Tibial artery (tissue), 4 donors: ENCODE measurements at places on chromosomes 16 and 17.
A peak's percentile ranks its signal among the peaks of the same experiment; 100 is the strongest.

DNA sequence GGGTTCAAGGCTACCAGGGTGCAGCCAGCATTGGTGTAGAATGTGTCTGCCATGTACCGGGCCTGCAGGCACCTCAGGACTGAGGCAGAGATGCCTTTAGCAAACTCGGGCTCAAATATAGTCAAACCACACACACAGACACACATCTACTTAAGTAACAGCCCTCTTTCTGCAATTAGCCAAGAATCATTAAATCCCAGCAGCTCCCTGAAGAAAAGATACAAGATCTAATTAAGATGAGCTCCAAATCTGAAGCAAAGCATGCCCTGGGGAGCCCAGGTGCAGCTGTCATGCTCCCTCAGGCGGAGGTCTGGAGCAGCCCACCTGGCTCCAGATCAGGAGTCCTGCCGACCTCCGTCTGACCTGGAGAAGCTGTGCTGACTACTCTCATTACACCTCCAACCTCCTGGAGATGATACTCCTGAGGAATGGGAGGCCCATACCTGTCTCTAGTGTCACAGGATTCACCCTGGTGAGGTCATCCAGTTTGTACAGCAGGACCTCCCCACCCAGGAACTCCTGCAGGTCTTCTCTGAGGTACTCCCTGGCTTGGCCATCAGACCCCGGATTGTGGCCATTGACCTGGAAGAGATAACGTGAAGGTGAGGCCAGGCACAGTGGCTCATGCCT is 6.9 kb downstream of the MYO19 start:
- no peak for DNase-seq

- DNase-seq: no peak
Measured at GRCh38 chr17:55629995-55630394, 92.7 kb downstream of the TMEM100 start.

- no peak for DNase-seq
Measured at GRCh38 chr17:48131216-48131824, 23.8 kb downstream of the SNX11 start.

- DNase-seq: no peak
Measured at GRCh38 chr17:4313221-4314114, 49.7 kb upstream of the ANKFY1 start.

GRCh38 chr16:72989579-72990551 is 58.1 kb downstream of the ZFHX3 start:
- peak; percentile 96 for DNase-seq

DNA sequence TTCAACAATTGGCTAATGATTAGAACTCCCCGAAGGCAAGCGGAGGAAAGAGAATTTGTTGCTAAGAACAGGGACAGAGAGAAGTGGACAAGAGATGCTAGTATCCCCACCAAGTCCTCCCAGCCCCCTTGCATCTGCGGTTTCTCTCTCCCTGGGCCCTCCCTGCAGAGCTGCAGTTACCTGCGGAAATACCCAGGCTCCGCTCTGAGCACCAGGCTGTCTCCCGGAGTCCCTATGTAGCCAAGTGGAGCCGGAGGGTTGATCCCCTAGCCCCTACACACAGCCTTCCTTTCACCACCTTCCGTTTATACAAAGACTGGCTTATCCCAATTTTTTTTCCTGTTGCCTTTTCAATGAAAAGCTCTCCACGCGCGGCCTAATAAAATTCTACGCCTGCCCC is 834.4 kb downstream of the KCNJ2 start:
- DNase-seq: no peak

GRCh38 chr17:77746393-77746792 is 212.1 kb upstream of the TNRC6C start:
- peak; percentile 34 for DNase-seq

GRCh38 chr17:37373530-37374159 is 2.1 kb upstream of the C17orf78 start:
- DNase-seq: peak; percentile 73

- DNase-seq: no peak
Measured at GRCh38 chr16:68750193-68750695, 13.2 kb downstream of the CDH1 start.

- DNase-seq: no peak
Measured at GRCh38 chr17:71792966-71793365, 327.9 kb upstream of the SOX9 start.

DNA sequence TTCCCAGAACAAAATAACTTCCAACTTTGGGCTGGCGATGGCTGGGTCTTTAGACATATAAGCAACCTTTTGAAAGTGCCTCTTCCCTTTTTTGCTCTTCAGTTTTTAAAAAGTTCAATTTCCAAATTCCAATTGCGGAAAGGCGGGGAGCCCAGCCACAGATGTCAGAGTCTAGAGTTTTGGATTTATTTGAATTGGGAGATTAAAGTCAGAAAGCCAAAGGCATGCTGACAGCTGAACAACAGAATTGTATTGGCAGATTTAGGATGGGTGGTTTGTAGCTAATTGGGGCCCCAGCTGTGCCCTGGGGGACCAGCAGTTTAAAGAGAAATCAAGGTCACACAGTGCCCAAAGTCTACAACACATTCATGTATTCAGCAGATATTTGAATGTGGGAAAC is 10.5 kb downstream of the YPEL2 start:
- no peak for DNase-seq

GRCh38 chr17:4261452-4261851 is 2.3 kb downstream of the ANKFY1 start:
- no peak for DNase-seq

DNA sequence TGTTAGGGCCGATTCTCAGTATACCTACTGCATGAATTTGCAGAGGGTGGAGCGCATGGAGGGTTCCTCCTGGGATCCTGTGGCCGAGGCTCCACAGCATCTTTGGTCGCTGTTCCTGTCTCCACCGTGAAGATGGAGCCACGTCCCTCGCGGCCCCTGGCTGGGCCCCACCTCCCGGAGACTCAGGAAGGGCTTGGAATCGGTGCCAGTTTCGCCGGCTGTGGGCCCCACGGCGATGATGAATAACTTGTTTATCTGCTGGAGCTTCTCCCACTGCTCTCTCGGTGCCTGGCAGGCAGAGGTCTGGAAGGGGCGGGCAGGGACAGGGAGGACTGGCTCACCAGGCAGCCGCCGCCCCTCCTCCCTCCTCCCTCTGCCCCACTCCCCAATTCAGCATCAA is 8.1 kb downstream of the SLC5A11 start:
- peak; percentile 62 for DNase-seq

DNA sequence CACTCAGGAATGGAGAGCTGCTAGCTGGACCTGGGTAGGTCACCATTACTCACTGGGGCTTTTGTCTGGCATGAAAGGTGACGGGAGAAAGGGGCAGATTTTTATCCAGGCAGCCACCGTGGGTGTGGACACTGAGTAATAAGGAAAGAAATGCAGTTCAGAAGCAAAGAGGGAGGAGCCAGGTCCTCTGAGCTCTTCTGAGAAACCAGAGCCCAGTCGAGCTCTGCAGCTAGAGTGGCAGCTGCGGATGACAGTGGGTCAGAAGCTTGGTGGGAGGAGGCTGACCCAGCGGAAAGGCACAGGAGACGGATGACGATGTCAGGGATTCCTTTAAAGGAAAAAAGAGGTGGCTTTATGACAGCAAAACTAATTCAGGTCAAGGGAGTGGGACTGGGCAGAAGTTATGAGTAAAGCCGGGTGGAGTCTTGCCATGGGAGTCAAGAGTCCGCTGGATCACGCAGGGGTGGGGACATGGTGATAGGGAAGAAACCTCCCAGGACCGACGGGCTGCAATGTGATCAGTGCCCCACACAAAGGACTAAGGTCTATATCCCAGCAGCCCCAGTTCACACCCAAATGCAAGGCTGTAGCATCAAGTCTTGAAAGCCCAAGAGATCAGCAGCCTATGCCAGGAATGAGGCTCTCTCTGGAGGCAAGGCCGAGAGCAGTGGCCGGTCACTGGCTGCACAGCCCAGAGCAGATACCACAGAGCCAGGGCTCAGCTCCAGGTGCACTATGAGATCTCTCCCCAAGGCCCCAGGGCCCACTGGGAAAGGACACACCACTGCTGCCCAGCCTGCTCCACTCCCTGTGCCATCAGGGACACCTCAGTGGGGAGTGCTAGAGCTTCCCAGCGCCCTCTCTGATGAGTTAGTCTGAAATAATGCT is 6.3 kb upstream of the MNT start:
- peak; percentile 95 for DNase-seq

GRCh38 chr17:30476726-30477082 is 504 bp upstream of the GOSR1 start:
- no peak for DNase-seq

DNA sequence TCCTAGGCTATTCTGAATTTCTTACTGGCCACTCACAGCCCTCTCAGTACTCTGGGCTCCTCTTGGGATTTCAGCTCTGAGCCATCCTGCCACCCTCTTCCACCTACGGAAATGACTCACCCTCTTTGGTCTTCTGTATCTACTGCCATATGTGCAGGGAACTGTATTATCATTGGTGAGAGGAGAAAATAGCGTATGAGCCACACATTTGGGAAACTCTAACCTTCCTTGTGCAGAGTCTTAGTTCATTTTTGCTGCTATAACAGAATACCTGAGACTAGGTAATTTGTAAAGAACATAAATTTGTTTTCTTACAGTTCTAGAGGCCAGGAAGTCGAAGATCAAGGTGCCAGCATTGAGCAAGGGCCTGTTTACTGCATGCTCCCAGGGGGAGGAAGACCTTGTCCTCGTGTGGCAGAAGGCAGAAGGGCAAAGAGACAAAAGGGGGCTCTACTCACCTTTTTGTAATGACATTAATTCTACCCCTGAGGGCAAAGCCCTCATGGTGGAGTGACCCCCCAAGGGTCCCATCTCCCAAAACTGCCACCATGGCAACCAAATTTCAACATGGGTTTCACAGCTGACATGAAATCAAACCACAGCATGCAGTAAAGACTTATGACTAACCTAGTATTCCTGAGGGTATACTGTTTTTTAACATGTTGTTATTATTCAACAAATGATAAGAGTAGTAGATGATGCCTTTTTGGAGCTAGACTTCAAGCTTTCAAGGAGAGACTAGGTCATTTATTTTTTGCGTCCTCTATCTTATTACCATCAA is 191.8 kb downstream of the PRKCA start:
- DNase-seq: no peak

- no peak for DNase-seq
Measured at GRCh38 chr16:49644145-49644463, 211.8 kb downstream of the ZNF423 start.

DNA sequence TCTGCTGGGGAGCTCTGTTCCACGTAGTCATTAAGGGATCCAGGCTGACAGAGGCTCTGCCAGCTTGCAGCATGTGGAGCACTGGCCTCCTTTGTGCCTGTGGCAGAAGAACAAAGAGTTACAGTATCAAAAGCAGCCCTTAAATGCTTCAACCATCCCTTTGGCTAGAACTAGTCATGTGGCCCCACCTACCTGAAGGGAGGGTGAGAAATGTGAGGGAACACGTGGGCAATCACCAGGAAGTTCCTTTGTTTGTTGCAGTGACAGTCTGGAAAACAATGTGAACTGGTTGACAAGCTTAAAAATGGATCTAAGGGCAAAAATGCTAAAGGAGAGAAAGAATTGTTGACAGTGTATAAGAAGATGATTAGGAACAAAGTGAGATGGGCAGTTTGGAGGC is 290.4 kb upstream of the HSBP1 start:
- DNase-seq: no peak

GRCh38 chr16:65121870-65122723 is at the start of gene CDH11:
CDH11 (minus strand) TSS chr16:65122063; CDS start chr16:65004869, 117,194 bp downstream.
- peak; percentile 83 for DNase-seq

DNA sequence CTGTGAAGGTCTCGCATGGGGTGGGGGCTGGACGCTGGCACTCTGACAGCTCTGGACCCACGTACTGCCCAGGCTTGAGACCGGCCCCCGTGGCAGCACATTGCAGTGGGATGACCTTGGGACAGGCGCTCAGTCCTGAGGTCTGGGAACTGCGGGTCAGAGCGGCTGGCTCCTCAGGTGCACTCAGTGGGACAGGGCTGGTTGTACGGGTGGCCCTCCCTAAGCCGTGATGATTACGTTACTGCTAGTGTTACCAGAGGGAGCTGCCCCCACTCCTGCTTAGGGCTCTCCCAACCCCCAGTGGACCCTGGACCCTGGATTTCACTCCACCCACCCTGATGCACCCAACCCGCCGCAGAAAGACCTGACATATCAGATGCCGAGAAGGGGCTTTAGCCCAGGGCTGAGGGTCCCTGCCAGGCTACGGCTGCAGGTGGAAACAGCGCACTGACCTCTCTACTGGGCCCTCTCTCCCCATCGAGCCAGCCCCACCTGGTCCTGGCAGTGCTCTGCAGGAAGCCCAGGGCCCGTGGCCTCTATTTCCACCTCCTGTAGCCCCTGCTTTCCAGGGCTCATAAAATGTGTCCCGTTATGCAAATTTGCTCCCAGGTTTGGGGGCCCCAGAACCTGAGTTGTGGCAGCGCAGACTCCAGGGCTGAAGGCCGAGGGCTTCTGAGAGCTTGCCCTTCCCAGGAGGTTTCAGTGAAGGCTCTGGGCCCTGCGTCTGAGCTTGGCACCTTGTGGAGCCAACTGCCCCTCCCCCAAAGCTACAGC is 77.2 kb downstream of the RTN4RL1 start:
- no peak for DNase-seq

- DNase-seq: no peak
Measured at GRCh38 chr17:74305865-74306654, 20.0 kb upstream of the KIF19 start.

DNA sequence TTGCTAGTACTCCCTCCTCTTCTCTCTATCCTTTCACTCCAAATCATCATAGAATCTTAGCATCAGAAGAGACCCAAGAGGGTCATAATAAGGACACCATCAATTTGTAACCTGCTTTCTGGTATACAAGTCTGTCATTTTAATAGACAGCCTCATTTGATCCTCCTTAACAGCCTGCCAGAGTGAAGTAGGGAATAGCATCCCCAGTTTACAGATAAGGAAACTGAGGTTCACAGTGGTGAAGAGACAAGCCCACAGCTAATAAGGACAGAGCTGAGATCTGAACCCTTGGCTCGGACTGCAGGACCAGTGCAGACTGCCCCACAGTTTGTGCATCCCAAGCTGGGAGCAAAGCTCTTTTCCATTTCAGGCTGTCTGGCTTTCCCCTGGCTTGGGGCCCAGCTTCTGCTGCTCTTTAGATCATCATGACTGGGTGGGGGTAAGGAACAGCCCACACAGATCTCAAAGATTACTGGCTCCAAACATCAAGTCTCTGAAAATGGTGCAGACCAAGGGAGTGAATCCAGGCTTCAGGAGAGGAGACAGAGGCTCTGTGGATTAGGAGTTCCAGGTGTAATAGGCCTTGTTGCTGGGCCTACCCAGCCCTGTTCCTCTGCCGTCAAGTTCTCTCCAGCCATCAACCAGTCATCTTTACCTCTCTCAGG is 10.3 kb upstream of the IGFBP4 start:
- DNase-seq: peak; percentile 81

DNA sequence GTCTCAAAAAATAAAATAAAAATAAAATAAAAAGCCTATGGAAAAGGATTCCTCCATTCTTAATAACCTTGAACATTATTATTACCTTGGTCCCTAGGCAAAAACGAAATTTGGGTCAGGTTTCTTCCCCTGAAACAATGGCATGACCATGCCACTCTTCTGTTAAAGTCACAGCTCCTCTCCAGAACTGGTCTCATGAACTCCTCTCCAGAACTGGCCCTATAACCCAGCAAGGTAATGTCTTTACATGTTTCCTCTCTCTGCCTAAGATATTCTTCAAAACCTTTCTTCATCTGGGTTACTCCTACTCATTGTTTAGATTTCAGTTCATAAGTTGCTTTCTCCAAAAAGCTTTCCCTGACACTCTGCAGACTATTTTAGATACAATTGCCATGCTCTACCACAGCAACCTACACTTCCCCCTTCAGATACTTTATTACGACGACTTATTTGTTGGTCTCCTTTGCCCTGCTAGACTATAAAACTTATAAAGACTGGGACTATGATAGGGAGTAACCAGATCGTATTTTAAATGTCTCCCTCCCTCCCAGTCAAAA is 13.5 kb downstream of the TRIM37 start:
- no peak for DNase-seq

GRCh38 chr17:37610971-37611370 is 1.8 kb upstream of the SYNRG start:
- DNase-seq: no peak
